Activated CD4-positive, alpha-beta T cell treated with anti-CD3 and anti-CD28 coated beads, Interleukin-2, amount 50 U/mL, for 4 hours (primary cell): ENCODE measurements at places on chromosomes 5 and 9.

- DNase-seq: no peak
Measured at GRCh38 chr5:9712911-9713310, 82.8 kb upstream of the TAS2R1 start.

DNA sequence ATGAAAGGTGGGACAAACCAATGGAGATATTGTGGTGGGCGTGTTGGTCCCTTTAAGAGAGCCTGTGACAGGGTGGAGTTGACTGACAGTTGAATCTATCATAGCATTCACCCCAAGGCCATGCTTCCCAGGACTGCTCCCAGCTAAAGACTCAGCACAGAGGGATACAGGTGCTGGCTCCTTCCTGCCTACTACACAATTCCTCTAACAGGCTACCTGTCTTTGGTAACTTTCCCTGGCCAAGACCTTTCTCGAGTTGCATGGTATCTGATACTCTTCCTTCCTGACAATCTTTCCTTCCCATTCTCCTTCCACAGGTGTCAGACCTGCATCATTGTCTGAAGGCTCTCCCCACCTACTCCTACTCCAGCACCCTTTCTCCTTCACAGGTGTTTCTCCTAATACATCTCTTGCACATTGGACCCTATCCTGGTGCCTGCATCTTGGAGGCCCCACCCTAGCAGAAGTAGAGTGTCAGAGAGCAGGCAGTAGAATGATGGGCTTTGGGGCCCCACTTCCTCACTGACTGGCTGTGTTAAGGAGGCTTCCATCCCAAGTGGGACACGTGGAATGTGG lies 120.7 kb upstream of the ALDH1B1 start:
- DNase-seq: no peak

- DNase-seq: no peak
Measured at GRCh38 chr9:114790521-114790920, 15.3 kb downstream of the TNFSF15 start.

DNA sequence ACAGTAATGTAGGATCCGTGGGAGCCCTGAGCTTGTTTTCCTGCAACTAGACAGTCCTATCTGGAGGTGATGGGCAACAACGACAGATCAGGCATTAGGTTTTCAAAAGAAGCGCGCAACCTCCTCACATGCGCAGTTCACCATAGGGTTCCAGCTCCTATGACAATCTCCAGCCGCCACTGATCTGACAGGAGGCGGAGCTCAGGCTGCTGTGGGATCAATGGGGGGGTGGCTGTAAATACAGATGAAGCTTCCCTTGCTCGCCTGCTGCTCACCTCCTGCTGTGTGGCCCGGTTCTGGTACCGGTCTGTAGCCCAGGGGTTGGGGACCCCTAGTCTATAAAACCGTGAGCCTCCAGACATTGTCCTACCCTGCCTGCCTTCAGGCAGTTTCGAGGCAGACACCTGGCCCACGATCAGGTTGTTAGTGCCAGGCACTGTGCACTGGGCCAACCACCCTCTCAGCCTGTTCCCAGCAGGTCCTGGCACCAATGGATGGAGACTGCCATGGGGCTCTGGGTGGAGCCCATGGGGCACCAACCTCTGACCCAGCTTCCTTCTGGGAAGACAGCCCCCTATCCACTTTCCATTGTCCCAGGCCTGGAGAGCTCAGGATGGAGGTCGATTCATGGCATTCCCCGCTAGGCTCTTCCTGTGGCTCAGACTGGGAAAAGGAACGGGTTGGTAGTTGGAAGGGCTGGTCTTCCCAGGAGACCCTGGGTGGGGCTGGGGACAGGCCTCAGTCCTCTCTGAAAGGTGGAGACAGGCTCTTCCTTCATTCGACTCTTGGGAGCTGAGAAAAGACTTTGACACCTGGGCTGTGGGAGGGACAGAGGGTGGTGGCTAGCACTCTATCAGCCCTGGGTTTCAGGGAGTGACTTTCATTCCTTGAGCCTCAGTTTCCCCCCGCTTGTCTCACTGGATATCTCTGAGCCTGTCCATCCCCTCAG lies 1.7 kb downstream of the ENDOG start:
- no peak for DNase-seq

DNA sequence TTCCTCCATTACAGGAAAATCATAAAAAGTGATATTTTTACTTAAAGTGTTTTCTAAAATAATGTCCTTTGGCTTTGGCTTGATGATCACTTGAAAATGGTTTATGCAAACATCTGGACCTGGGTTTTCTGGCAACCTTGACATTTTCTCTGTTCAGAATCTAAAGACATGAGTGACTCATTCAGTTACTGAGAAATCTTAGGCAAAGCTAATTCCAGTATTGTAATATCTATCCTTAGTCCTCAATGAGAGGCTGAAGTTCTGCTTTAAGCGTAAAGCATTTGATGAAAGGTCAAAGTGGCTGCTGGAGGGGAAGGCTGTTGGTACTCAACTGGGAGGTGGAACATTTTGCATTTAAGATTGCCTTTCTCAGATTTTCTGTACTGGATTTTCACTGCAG lies 2.3 kb downstream of the MAN2A1 start:
- DNase-seq: peak; percentile 11
